ENCODE measurements at places on chromosomes 3 and 15. TPM values are rescaled to one million over a fixed set of nuclear protein-coding genes. Genes with fewer than 3 reads are reported as not detected.
A peak's percentile ranks its signal among the peaks of the same experiment; 100 is the strongest.

DNA sequence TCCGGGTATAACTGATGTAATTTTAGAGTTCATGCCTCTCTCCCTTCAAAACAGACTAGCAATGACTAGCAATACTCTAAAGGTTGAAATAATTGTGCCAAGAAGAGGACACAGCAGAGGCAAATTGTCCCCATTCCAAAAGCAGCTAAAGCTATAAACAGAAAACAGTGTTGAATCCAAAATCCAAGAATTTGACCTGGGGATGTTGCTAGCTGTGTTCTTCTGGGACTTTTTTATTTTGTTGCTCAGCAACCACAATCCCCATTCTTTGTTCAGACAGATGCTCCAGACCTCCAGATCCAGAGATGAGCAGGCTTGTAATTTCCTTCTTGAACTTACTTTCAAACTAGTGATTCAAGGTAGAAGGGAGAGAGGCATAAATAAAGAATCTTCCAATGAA lies 191.5 kb downstream of the FOXB1 start:
- DNase-seq, result no peak

Gene ARL14
- total RNA-seq, result not detected

DNA sequence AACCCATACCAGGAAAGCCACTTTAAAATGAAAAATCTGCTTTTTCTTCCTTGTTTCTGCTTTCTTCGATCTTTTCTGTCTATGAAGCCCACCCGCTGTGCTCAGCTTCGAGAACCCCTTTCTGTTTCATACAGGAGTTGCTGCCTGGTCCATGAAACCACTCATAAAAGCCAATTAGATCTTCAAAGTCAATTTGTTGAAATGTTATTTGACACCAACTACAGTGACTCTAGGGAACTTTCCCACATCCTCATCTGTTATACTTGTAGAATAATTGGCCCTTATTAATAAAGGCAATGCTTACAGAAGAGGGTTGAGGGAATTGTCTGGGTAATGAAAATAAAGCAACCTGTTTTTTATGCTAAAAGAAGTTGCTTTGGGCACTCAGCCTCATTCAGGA lies 523.6 kb downstream of the OCA2 start:
- DNase-seq, result no peak

Gene CHRM5
- not detected for total RNA-seq

DNA sequence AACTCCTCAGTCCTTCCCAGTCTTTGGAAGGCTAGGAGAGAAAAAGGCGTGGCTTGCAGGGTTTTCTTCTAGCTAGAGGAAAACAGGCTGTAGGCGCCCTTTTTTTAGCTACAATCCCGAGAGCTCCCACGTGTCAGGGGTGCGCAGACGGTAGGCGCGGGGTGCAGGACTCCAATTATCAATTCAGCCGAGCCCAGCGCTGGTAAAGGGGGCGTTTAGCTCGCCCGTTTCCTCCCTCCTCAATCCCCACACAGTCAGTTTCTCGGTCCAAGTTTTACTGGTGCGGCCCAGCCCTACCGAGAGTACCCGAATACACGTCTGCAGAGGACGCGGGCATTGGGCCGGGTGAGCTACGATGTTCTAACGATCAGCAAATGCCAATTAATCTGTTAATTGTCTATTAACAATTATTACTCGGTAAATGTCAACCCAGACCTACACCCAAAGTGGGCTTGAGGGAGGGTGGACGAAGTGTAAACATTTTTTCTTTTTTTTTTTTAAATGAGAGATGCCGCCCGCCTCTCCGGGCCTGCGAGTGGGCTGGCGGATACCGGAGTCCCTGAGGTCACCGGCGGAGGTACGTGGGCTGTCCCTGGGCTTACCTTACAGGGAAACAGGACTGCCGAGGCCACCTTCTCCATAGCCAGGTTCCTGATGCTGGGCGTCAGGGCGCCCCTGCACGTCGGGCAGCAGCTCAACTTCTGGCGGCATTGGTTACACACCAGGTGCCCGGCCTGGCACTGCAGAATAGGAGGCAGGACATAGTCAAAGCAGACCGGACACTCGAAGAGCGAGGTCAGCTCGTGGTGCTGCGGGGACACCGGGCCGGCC lies 923 bp downstream of the SIAH2 start:
- peak; percentile 72 for DNase-seq

DNA sequence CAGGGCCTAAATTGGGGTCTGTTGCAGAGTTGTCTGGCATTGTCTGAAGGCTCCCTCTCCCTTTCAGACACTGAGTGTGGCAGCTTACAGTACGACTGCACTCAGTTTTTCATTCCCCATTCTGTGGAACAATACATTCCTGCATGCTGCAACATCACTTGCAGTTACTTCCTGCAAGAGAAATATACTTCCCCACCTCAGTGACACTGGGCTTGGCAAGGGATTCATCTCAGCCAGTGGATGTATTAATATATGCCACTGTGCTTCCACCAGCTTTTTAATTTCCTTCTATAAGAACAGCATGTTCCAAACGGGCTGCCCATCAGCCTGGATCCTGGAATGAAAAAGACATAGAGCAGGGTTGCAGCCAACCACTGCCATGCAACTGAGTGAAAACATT lies 23.1 kb downstream of the B3GALNT1 start:
- peak; percentile 22 for DNase-seq

- DNase-seq, result no peak
Observed at GRCh38 chr3:174242311-174243041, 616.7 kb upstream of the NAALADL2 start.

Gene CDCP1
- 0.72 TPM for total RNA-seq

DNA sequence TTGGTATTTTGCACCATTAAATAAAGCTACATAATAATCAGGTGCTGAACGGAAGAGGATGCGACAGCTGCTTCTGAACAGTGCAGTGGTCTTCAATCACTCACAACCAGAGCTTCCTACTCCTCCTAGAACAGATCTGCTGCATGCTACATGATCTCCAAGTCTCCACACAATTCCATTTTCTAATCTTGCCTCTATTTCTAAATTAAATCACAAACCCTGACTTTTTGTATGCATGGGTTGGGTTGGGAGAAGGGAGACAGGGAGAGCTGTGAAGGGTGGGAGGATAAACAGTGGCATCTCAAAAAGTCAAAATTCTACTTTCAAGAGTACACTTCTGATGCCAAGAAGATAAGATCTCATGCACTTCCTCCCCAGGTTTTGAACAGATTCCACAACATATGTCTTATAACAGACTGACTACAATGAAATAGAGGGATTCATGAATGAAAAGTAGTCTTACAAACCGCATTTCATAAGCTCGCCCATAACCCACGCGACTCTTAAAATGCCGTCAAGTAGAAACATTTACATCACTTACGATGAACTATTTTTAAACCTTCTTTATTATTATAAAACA lies 57.2 kb downstream of the CHSY1 start:
- no peak for DNase-seq

DNA sequence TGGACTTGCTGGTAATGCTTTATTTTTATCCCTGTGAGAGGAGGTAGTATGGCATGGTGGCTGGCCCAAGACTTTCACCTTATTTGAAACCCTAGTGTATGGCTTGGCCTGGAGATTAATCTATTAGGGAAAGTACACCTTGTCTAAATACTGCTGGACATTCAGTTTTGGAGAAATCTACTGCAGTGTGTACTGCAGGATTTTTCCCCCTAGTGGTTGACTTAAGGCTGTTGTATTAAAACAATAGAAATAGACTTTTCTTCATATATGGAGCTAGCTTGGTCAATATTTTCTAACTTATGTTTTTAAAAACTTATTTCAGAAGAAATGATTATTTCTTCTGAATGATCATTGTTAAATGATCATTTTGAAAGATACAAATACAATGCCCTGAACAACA lies 13.9 kb upstream of the SLITRK3 start:
- DNase-seq, result no peak

DNA sequence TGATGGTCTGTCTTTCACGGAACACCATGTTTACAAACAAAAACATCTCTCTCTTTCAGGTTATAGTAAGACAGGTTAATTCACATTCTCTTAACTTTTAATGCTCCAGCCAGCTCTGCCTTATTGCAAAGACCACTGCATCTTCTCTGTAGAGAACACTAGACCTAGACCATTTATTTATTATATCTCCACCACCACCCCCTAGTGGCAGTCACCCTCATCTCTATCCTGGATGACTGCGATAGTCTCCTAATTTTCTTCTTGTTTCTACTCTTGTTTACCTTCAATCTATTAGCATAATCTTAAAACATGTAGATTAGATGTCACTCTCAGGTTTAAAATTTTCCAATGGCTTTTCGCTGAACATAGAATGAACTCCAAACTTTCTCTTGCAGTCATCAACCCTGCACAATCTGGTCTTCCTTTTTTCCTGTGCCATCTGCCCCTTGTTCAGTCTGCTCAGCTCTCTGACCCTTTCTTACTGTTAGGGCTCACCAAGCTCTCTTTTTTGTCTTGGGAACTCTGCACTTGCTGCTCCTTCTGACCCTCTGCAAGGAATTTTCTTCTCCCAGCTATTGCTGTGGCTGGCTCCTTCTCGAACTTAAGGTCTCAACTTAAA lies 155.6 kb downstream of the SQOR start:
- DNase-seq, result no peak

- DNase-seq, result no peak
Observed at GRCh38 chr3:182738583-182739411, 54.5 kb upstream of the ATP11B start.

DNA sequence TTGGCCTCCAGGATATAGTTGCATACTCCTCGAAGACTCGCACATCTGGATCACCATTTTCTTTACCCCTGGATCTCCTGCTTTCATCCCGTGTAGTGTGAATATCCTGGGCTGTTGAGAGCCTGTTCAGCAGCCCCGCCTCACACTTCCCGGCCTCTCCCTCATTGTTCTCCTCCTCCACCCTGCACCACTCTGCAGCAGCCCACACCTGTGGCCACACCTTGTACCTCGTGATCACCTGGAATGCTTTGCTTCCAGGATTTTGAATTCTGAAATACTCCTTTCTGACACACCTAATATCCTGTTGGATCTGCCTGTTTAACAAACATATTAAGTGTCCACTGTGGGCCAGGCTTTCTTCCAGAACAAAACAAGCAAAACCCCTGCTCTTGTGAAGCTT lies 14.4 kb downstream of the ABHD17C start:
- no peak for DNase-seq

Gene FGF12
- 332 TPM for total RNA-seq

GRCh38 chr15:48358229-48359152 lies 27.3 kb downstream of the DUT start:
- DNase-seq, result no peak

GRCh38 chr3:22292681-22293080 lies 541.7 kb upstream of the ZNF385D start:
- DNase-seq, result no peak

DNA sequence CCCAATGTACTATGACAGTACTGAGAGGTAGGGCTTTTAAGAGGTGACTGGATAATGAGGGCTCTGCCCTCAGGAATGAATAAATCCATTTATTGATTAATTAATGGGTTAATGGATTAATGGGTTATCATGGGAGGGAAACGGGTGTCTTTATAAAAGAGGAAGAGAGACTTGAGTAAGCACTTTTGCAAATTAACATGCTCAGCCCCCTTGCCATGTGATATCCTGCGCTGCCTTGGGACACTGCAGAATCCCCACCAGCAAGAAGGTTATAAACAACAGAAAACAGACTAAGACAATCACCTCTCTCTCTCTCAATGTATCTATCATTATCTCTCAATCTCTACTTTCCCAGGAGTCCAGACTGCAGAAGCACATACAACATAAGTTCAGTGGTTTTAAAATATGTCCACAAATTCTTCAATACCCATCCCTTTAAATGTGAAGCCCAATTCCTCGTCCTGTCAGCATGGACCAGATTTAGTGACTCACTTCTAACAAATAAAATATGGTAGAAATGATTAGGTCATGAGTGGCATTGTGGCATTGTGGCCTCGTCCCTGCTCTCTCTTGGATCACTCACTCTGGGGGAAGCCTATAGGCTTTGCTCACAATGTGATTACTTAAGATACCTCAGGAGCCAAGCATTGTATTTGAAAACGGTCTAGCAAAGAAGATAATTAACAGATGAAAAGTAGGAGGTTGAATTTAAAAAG lies 40.0 kb upstream of the IL12A start:
- DNase-seq, result no peak

DNA sequence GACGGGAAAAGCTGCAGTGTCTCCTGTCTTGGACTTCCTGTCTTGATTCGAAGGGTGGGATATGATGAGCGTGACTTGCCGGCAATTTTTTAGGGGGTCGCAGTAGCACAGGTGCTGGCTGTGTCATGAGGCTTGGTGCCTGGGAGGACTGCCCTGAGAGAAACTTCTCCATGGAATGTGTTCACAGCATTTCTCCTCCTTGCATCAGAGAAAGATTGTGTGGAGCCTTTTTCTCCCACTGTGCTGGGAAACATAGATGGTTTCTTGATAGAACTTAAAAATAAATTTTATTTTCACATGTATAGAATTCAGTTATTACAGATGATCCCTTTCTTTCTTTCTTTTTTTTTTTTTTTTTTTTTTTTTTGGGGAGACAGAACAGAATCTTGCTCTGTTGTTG lies 121.4 kb downstream of the KLHL25 start:
- no peak for DNase-seq

- DNase-seq, result no peak
Observed at GRCh38 chr3:133890037-133890436, 5.6 kb downstream of the RAB6B start.

GRCh38 chr3:15766406-15766805 lies 31.4 kb downstream of the ANKRD28 start:
- DNase-seq, result no peak

Gene CEP70
- total RNA-seq, result 33.9 TPM

DNA sequence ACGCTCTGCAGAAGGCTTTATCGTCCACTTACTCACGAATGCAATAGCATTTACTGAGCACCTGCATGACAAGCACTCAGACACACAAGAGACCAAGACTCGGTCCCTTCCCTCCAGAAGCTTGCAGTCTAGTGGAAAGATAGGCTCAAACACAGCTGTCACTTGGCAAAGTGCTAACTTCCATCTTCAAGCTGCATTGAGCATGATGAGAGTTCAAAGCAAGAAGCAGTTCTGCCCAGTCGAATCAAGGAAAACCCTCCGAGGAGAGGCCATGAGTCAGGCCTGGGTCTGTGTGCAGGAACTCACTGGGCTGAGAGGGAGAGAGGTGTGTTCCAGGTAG lies 51.5 kb downstream of the C3orf20 start:
- no peak for DNase-seq

Gene GPR62
- 0.46 TPM for total RNA-seq

DNA sequence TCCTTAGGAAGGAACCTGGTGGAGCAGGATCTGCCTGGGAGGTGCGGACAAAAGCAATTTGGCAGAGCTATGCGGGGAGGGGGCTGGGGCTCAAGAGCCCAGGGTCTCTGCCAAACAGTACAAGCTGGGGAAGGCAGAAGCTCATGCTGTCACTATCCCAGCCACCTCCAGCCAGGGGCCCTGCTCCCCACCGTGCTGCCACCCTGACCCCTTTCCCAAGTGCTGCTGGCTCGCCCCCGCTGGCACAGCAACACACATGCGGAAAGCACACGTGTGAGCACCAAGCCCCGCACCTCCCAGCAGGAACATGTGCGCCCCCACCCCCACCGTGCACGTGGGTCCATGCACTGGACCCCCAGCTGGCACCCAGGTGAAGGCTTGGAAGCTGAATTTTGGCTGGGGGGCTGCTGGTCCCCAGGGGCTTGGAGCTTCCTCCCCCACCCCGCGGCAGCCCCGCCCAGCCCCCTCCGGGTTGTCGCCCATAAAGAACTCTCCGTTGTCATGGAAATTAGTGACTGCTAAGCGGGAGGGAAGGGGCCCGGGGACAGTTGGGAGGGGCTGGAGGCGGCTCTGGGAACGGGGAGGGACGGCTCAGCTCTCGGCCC lies 742 bp downstream of the CAMKV start:
- no peak for DNase-seq

Gene BRK1
- 106 TPM for total RNA-seq

Gene VGLL3
- 5.6 TPM for total RNA-seq

GRCh38 chr3:175433026-175433674 lies 574.0 kb downstream of the NAALADL2 start:
- no peak for DNase-seq

GRCh38 chr15:88218557-88219221 lies 37.9 kb downstream of the NTRK3 start:
- no peak for DNase-seq
